ENCODE measurements at places on chromosomes 7 and 10.

DNA sequence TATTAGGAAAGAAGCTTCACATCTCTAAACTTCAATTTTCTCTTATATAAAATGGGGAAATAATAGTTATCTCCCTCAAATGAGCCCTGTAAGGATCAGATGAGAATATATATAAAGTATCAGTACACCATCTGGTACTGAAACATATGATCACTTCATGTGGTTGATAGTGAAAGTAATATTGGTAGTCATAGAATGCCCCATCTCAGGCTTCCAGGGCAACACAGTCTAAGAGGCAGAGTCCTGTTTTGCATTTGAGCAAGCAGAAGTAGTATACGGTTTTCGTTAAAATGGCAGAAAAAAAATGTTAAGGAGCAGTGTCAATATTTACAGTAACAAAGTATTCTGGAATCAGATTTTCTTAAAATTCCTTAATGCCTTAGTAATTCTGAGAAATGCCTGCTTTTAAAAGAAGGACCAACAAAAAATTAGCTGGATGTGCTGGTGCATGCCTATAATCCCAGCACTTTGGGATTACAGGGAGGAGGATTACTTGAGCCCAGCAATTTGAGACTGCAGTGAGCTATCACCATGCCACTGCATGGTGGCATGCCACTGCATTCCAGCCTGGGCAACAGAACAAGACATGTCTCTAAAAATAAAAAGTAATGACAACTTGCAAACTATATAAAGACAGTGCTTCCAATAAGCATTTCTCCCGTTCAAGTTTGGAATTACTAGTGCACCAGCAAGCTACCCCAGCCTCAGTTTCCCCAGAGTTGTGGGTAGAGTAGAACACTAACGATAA is 19.8 kb downstream of the KBTBD2 start:
- DNase-seq = no peak

GRCh38 chr7:16795624-16796023 is 9.2 kb downstream of the AGR2 start:
- no peak for DNase-seq

DNA sequence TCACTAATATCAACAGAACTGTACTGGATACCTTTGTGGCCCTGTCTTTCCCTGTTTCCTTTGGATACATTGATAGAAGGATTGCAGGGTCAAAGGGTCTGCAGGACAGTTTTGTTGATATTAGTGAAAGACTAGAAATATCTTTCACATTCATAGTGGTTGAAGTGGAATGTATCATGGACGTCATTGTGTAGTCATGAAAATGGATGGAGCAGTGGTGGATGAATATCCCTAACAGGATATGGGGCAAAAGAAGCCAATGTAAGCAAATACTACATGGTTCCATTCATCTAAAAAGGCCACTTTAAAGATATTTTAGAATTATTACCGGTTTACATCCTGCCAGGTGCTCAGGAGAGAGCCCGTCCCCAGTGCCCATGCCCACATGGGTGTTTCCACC is 23.8 kb downstream of the PALD1 start:
- DNase-seq = no peak

- no peak for DNase-seq
These were observed 192.9 kb upstream of the CSTF2T start for GRCh38 chr10:51892313-51892712.

GRCh38 chr7:39589323-39590111 is 23.3 kb downstream of the YAE1 start:
- DNase-seq = peak; percentile 74

Measured in stimulated activated CD4-positive, alpha-beta T cell treated with anti-CD3 and anti-CD28 coated beads, Interleukin-2, amount 100 ng/mL, for 4 hours (primary cell).